ENCODE measurements at places on chromosomes 2 and 18.

DNA sequence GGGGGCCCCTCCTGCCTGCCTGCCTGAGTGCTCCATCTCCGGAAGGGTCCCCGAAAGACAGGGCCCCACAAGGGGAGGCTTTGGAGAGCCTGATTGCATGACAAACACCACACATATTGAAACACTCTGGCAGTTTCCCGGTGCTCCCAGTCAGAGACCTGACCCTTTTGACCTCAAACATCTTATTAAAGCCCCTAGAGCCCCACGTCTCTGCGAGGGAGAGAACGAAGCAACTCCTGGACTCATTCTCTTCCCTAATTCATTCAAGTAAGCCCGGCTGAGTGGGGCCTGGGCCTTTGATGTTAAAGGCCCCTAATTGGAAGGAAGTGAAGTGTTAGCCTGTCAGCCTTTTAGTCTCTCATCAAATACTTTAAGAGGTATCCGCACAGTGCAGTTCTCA lies 335.6 kb downstream of the CYRIA start:
- DNase-seq, result no peak

GRCh38 chr2:240297256-240298116 lies 138.0 kb upstream of the GPC1 start:
- DNase-seq, result no peak

GRCh38 chr18:25237571-25238267 lies 114.2 kb downstream of the ZNF521 start:
- DNase-seq, result no peak

GRCh38 chr2:35714883-35715282 lies 640.7 kb upstream of the CRIM1 start:
- no peak for DNase-seq

GRCh38 chr18:44723411-44723810 lies 42.7 kb downstream of the SETBP1 start:
- DNase-seq, result no peak

- no peak for DNase-seq
Measured at GRCh38 chr2:178229927-178230326, 35.6 kb downstream of the OSBPL6 start.

DNA sequence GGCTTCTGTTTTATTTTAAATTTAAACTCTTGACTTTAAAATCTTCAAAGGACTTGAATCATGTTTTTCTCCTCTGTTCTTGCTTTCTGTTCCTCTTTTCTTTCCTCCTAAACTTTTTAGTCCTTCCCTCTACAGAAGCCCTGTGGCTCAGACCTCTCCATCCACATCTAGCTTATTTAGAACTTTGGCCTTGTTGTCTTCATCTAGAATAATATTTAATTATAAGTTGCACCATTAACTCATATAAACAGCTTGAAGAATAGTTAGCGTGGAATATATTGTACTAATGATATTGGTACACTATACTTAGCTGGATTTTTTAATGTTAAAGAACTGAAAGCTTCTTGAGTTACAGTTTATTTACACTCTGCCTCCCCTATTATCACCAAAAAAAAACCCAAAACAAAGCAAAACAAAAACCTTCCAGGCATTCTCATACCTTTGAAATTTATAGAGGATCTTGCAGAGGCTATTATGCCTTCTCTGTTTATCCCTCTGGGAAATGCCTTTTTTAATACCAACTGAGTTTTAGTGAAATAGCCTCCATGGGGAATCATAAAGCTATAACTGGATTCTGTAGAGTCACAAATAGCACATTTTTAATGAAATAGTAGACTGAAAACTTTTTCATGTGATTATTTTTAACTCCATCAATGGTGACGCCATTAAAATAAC lies 9.2 kb upstream of the CCDC141 start:
- DNase-seq, result no peak

DNA sequence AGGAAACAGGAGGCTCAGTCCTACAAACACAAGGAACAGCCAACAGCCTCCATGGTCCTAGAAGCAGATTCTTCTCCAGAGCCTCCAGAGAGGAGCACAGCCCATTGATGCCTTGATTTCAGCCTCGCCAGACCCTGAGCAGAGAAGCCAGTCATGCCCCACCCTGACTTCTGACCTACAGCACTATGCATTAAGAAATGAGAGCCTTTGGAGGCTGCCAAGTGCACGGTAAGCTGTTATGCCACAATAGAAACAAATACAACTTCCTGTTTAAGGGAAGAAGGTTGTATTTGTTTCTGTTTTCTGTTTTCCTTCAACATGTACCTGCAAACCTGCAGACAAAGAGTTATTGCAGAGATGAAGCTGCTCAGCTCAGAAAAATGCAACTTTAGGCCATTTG lies 181.3 kb upstream of the AGAP1 start:
- DNase-seq, result no peak

GRCh38 chr2:41000906-41001305 lies 549.0 kb upstream of the SLC8A1 start:
- DNase-seq, result no peak

DNA sequence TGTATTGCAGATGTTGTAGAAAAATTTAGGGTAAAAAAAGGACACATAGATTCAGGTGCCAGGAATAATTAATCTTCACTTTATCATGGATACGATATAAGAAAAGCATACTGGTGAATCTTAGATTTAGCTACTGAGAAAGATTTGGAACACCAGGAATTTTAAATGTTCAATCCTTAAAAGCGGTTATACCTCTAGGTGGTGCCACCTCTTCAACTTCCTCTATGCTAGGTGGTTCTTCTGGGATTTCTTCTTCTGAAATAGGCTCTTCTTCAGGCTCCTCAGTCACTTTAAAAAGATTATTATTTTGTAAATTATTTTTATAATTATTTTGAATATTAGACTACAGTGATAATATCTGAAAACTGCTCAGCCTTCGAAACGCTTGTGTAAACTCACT lies 133.1 kb downstream of the TTN start:
- DNase-seq, result no peak

DNA sequence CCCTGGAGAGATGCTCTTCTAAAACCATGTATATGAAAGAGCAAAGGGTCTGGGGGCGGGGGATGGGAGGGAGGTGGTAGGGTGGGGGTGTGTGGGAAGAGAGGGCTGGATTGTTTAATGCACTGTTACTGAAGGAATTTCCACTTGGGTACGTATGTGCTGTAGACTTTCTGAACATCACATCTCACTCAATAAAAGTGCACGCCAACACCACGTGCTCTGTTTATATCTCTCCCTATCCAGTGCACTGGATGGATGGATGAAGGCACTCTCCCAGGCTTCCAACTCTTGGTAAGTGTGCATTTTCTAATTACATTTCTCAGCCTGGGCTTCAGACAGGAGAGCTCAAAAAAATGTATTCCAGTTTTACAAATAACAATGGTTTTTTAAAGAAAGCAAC lies 184.3 kb upstream of the SIX2 start:
- DNase-seq, result no peak

GRCh38 chr2:36963106-36963505 lies 3.2 kb downstream of the STRN start:
- DNase-seq, result no peak

- no peak for DNase-seq
Measured at GRCh38 chr18:12908706-12909105, 24.7 kb upstream of the PTPN2 start.

DNA sequence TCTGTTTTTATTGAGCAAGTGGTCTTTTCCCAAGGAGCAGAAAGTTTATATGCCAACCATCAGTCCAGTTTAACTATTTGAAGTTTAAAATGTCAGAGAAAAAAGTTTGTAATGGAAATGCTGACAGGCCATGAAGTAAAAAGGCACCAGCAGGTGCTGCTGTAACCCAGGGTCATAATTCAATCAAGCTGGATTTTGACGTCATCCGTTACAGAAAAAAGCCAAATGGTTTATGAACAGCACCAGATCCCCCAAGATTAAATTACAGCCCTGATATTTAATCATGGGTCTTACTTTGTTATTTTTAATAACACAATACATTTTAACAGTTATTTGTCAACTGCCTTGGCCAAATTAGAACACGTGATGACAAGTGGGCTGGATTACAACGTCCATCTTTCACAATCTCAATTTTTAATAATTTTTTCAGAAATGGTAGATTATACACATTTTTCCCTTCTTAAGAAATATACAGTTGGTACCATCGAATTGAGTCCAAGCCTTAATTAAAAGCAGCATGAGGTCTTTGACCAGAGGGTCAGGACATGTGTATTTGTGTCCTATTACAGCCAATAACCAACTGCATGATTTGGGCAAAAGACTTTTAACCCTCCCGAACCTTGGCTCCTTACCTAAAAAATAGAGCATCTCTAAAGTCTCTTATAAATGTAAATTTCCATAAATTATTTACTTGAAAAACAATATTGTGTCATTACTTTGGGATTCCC lies 10.0 kb downstream of the TCF4 start:
- DNase-seq, result no peak

DNA sequence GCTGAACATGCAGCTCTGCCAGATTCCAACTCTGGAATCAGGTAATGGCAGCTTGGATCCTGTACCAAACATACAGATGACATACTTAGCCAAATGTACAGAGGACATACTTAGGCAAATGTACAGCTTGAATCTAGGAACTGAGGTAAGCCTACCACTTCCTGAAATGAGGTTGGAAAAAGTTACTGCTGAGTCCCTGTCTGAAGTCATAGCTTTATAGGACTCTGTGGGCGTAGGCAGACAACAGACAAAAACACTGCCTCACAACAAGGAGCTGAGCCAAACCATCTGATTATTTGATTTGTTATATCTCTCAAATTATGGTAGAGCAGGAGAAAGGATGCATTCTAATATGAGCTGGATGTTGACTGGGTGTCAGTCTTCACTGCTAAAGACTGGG lies 290.2 kb upstream of the TCF4 start:
- DNase-seq, result no peak

GRCh38 chr18:77985526-77986281 lies 736.1 kb downstream of the GALR1 start:
- no peak for DNase-seq

- DNase-seq, result no peak
Measured at GRCh38 chr18:74400813-74401212, 56.3 kb downstream of the DIPK1C start.

GRCh38 chr2:150532879-150533278 lies 45.4 kb upstream of the RND3 start:
- DNase-seq, result no peak

GRCh38 chr2:207515671-207516070 lies 14.1 kb upstream of the CREB1 start:
- no peak for DNase-seq

DNA sequence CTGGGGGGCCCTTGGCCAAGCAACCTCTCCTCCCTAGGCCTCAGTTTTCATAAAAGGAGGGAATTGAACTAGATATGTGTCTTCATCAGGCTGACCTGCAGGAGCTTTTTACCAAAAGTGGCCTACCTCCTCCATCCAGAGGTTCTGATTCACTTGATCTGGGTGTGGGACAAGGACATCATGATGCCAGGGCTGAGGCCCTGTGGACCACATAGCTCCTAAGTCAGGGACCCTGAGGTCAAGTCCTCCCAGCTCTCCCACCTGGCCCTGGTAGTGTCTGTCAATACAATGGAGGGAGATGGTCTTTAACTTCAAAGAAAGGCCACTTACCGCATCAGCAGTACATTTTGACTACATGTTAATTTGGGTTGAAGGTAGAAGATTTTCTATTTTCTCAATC lies 10.4 kb downstream of the IL1RN start:
- DNase-seq, result no peak

GRCh38 chr2:201964011-201964410 lies 69.6 kb upstream of the FZD7 start:
- DNase-seq, result no peak

- DNase-seq, result no peak
Measured at GRCh38 chr2:46144133-46144800, 152.9 kb upstream of the EPAS1 start.

- DNase-seq, result no peak
Measured at GRCh38 chr18:48019557-48020325, 89.3 kb upstream of the SMAD2 start.

DNA sequence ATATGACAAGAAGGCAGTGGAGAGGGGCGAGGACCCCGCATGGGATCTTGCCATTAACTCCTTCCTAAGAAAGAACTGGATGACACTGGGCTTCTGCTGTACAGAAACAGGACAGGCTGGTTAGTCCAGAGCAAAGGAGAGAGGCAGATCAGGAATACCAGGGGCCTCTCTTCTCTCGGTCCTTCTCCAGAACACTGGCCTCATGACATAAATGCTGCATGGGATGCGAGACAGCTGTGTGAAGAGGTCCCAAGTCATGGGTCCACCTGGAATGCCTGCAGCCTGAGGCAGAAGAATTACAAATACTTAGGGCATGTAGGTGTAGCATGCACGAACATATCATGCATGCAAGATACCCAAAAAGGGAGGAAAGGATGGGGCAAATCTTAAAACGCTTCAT lies 9.1 kb downstream of the MBOAT2 start:
- DNase-seq, result no peak

GRCh38 chr2:54330926-54331835 lies 75.2 kb upstream of the TSPYL6 start:
- DNase-seq, result no peak

- DNase-seq, result no peak
Measured at GRCh38 chr2:118032169-118033013, 18.5 kb upstream of the CCDC93 start.

- DNase-seq, result no peak
Measured at GRCh38 chr2:70357684-70358071, 55.8 kb upstream of the FAM136A start.

- DNase-seq, result no peak
Measured at GRCh38 chr2:119170504-119170903, 12.0 kb upstream of the C1QL2 start.

DNA sequence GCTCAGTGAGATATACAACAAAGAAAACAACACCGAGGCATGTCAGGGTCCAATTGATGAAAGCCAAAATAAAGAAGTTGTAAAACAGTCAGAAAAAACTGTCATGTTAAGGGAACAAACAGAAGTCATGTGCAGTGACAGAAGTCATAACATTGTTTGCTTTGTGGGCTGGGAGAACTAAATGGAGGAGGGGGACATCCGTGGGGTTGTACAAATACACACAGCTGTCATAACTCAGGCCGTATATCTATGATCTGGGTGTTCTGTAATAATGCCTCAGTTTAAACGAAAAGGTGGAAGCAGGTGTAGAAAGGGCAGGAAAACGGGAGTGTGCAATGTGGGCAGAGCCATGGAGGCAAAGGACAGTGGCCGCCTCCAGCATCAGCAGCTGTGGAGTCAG lies 27.3 kb downstream of the TIMM21 start:
- no peak for DNase-seq

DNA sequence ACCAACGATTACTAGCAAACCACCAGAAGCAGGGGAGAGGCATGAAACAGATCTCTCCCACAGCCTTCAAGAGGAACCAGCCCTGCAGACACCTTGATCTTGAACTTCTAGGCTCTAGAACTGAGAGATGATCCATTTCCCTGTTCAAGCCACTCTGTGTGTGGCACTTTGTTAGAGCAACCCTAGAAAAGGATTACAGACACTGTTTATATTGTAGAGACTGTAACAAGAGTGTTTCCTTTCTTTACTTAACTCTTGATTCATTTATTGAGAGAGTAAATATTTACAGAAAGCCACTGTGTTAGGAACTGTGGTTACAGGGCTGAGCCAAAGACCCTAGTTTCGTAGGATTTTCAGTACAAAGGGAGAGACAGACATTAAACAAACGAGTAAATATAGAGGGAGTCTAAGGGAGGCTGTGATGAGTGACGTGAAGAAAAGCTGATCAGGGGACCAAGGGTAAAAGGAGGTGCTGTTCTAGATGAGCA lies 10.9 kb downstream of the CCDC68 start:
- DNase-seq, result no peak

- DNase-seq, result no peak
Measured at GRCh38 chr2:166472332-166472731, 21.7 kb downstream of the SCN7A start.

Data from stimulated activated CD4-positive, alpha-beta T cell treated with anti-CD3 and anti-CD28 coated beads, Interleukin-1b, Interleukin-23, amount 100 ng/mL, for 1 hour (primary cell).